ENCODE measurements at places on chromosomes 11 and 22.

- no peak for DNase-seq
These were observed 233.3 kb downstream of the TBC1D22A start for GRCh38 chr22:46995501-46996360.

DNA sequence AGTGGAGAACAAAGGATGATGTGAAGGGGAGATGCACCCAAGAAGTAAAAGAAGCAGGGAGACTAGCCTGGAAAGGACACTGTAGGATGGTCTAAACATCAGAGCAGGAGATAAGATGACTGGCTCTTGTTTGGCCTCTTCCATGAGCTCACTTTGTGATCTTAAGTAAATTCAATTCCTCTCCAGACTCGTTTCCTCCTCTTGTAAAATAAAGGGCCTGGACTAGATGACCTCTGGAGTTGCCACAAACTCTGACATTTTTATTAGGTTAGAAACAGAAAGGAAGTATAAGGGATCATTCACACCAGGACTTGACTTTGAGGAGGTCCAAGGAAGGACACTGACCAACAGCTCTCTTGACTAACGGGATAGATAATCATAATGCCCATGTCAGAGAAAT, 60.2 kb upstream of the SCUBE2 start:
- DNase-seq: no peak

GRCh38 chr22:47406180-47406834, 643.9 kb downstream of the TBC1D22A start:
- no peak for DNase-seq

- no peak for DNase-seq
These were observed 857.0 kb downstream of the KCNA4 start for GRCh38 chr11:29159552-29160465.

DNA sequence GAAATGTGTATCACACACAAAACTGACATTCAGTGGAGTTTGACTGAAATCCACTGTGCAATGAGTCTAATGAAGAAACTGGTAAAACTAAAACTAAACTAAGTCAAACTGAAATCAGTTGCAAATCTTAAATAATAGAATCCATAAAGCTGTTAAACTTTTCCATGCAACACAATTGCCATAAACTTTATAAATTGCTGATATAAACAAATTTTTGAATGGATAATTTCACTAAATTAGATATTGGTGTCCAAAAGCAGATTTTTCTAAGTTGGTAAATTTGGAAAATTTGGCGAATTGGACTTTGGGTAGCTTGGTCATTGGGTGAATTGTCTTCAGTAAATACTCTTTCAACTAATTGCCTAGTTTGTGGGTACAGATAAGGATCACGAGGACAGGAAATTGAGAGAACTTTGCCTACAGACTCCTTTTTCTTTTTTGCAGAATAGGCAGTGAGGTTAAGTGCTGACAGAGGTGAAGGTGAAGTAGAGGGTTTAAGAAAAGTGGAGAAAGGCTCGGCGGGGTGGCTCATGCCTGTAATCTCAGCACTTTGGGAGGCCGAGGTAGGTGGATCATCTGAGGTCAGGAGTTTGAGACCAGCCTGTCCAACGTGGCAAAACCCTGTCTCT, 12.8 kb downstream of the MRPL17 start:
- no peak for DNase-seq

DNA sequence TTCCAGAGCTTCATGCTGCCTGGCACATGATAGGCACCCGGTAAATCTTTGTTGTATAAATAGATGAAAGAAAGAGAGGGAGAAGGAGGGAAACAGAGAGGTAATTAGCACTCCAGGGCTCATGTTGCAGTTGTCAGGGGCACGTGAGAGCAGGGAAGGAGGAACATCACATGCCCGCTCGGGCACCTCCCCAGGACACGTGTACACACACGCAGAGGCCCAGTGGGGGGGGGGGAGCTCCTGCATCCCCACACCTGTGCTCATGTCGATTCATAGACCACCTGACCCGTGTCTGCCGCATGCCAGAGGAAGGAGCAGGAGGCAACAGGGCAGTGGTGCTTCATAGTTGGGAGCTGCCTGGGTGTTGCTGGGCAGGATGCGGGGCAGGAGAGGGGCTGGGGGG, 37.1 kb upstream of the NNMT start:
- DNase-seq: no peak

DNA sequence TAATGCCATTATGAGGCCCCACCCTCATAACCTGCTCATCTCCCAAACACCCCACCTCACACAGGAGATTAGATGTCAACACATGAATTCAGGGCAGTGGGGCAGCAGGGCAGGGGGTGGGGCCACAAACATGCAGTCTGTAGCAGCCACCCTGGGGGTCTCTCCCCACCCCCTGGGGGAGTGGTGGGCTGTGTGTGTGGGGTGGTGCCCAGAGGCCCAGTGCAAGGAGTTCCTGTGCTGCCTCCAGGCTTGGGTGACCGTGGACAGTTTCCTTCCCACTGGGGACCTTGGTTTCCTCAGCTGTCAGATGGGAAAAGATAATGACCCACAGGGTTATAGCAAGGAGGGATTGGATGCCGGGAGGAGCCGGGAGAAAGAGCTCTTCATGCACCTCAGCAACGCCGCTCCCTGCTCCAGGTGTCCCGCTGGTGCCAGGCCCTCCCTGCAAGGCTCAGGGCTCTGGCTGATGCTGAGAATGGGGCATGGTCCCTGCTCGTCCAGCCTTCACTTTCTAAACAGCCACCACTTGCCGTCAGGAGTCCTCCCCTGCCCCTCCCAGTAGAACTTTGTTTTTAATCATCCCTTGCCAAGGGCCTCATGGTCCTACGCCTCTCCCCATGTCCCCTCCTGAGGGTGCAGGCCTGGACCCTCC, 2.0 kb upstream of the MRGPRF start:
- DNase-seq: no peak

Measured in thymus (tissue), 14 donors.